ENCODE measurements at places on chromosomes 7 and 10.

DNA sequence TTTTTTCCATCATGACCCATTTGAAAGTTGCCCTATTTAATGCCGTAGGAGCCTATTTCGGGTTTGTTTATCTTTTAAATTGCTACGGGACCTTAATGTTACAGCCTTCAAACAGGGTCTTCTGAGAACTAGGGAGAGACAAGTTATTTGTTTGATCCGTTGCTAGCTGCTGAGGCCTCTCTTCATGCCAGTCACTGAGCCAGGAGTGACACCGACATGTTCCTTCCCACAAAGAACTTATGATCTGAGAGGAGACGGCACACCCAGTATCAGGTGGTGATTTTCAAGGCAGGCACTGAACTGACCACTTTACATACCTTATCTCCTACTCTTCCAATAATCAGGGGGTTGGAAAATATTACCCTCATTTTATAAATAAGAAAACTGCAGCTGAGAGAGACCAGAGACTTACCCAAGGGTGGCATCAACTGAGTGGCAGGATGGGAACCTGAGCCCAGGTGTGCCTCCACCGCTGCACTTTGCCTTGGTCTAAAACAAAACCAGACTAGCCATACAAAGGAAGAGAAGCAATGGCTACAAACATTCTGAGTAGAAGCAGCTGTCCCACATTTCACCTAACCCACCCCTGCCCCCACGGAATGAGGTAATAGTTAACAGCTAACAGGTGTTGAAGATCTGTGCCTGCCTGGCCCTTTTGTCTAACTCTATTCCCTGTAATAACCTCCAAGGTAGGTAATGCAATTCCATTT is 40.5 kb downstream of the PPP1R3C start:
- DNase-seq, result no peak

DNA sequence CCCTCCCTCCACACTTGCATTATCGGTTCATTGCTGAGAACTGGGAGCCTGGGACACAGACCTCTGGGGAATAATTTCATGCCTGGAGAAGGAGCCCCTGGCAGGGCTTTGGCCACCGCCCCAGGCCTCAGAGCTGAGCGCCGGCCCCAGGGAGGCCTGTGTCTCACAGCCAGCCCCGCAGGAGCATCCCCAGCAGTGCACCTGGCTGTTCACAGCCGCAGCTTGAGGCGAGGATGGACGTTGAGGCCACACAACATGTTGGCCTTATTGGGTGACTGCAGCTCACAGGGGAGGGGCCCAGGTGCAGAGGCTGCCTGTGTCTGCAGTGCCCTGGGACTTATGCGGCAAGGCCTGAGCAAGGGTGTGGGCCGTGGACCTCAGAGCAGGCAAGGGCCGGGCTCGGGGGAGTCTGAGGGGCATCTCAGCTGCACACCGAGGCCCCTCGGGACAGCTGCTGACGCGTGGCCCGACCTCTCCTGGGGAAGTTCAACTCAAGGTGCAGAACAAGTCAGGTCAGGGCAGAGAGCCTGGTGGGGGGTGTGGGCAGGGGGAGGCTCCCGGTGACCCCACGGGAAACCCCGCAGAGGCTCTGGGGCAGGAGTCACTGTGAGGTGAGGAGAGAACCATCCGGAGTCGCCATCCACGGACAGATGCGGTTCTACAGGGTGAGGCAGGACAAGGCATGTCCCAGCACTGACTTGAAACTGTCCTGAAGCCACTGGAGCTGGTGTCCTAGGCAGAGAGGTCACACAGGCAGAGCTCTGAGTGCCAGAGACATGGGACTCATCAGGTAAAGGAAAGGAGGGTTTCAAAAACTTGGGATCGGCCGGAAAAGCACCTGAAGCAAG is 13.1 kb upstream of the UBE3C start:
- DNase-seq, result no peak

- no peak for DNase-seq
Observed at GRCh38 chr7:81206667-81207360, 288.0 kb upstream of the SEMA3C start.

DNA sequence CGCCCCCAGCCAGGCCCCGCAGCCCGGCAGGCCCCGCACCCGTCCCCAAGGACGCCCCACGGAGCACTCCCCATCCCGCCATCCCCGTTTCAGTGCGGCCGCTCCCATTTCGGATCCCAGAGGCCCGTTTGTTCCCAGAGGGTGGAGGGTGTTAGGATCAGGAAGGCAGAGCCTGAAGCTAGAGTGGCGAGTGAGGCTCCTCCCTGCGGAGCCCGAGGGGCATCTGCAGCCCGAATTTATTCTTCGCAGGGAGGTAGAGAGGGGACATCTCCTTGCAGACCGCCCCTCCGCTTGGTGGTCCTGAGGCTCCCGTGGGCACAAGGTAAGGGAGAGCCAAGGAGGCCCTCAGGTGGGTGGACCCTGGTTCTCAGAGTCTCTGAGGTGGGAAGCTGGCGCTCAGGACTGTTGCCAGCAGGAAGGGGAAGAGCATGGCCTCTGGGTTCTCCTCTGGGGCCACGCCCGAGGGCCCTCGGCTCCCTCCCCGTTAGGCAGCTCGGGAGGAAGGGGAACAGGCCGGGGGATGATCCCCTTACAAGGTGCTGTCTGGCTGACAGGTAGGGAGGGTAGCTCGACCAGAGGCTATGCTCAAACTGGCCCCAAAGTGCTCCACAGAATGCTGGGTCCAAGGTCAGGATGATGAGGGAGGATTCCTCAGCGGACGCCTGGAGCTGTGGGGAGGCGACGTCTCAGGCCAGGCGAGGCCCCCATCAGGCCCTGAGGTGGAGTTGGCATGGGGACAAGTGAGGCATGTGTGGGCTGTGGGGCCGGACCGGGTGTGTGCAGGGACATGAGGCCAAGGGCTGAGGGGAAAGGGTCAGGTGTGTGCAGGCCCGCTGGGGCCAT is 17.4 kb downstream of the POLL start:
- DNase-seq, result no peak

DNA sequence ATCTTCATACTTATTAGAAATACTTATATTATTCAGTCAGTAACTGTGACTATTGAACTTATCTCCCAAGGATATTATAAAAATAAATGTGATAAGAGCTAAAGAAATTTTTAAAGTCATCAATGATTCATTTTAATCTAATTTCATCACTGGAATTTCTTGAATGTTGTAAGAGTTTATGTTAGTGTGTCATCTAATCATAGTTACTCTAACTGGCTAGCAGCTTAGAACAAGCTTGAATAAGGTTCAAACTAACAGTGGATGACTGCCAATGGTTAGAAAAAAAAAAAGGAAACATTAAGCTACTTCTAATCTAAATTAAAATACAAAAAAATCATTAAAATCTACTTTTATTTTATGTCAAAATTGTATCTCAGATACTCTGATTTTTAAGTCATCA is 1066.3 kb downstream of the CNTNAP2 start:
- no peak for DNase-seq

- DNase-seq, result no peak
Observed at GRCh38 chr10:90846746-90847145, 11.1 kb downstream of the HTR7 start.

DNA sequence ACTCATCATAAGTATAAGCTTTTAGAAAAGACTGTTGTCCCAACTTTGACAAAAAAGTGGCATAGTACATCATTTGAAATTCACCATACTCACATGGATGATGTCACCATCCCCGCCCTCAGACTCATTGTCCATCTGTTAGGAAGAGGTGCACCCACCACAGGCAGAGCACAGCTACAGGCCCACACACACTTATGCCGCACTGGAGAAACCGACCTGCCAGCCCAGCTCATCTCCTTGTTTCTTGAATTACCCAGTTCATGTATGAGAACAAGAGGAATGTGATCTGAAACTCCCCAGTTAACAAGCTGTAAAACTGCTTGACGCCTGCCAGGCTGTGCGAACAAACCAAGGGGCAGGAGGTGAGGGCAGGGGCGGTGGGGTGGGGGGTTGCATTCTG is 312.0 kb downstream of the DPP6 start:
- DNase-seq, result no peak

DNA sequence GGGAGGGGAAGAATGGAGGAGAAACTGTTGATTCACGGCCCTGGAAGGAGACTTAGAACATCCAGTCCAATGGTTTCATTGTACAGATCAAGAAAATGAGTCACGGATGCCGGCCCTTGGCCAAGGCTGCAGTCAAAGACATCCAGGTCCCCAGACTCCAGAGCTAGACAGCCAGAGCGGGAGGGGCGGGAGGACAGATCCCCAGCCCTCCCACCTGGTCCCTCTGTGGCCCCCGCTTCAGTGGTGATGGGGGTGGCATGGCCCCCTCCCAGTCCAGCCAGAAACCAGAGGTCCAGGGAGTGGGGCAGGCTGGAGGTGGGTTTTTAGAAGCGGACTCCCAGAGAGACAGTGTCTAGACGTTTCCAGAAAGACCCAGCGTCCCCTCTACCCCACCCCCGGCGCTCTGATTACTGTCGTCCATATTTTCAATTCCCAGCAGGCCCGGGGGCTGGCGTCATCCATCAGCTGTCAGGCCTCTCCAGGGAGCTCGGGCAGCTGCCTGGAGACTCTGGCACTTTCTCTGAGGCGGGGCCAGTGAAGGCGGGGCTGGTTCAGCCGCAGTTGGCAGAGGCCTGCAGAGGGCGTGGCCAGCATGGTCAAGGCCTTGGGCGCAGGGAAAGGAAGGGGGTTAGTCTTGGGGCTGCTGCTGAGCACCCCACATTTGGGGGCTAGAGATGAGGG is 8.0 kb upstream of the HSPB1 start:
- no peak for DNase-seq

- DNase-seq, result no peak
Observed at GRCh38 chr10:35903021-35903420, 260.9 kb upstream of the FZD8 start.

GRCh38 chr7:6160191-6160623 is 112.2 kb downstream of the CYTH3 start:
- no peak for DNase-seq

DNA sequence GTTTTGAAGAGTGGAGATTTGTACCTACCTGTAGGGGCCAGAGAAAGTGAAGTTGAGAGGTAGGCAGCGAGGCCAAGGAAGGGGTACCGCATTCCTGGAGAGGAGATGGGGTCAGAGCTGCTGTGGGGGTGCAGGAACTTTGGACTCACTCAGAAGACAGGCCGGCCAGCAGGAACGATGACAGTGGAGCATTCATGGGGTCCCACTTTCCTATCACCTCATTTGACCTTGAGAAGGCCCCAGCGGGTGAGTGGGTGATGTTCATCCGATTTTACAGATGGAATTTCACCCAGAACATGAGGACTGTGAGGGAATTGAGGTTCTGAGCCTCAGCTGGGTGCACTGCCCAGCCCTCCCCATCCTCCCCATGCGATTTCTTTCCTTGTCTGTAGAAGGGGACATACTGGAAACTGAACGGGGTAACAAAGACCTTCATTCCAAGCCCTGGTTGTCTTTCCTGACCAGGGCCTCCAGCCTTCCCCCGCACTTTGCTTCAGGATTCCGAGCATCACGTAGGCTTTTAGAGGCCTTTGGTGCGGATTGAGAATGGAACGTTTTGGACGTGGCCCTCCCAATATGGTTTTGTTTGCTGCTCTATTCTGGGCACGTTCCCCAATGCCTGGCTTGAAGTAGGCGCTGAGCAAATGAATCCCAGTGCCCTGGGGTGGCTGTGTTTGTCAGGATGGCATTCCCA is 87.3 kb downstream of the ADCY1 start:
- no peak for DNase-seq
